ENCODE measurements at places on chromosomes 4 and X. TPM values are rescaled to one million over a fixed set of nuclear protein-coding genes. Genes with fewer than 3 reads are reported as not detected.

- no peak overlapping the region for H3K4me3 ChIP-seq
- no peak for DNase-seq
Measured at GRCh38 chr4:178881937-178882336, 1439.7 kb upstream of the AGA start.

DNA sequence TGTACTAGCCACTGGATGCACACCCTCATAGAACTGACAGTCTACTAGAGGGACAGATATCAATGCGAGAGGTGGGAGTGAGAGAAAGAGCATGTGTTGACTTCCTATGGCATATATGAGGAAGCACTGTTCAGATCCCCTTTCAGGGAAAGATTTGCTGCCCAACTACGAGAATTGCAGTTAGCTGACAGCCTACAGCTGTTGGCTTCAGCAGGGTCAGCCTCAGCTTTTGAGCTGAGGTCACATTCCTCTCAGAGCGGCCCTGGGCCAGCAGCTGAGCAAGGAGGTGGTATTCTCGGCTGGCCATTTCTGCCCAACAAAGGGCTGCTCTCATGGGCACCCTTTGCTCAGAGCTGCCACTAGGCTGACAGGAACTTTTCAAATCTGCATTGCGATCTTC lies 580.2 kb downstream of the MID1IP1 start:
- no peak overlapping the region for H3K27ac ChIP-seq
- no peaks in the 10 kb centered on the region for H3K27me3 ChIP-seq
- DNase-seq, result no peak
- H3K4me1 ChIP-seq, result no peaks in the 10 kb centered on the region
- no peak overlapping the region for H3K4me3 ChIP-seq

The SPRY1 gene
- total RNA-seq, result 44.5 TPM

The INPP4B gene
- 2.8 TPM for total RNA-seq

GRCh38 chr4:14264437-14264836 lies 636.9 kb upstream of the BOD1L1 start:
- H3K36me3 ChIP-seq, result no peaks in the 10 kb centered on the region
- H3K4me3 ChIP-seq, result no peak overlapping the region
- no peak for DNase-seq
- H3K27ac ChIP-seq, result no peak overlapping the region

The MAGEC1 gene
- not detected for total RNA-seq

DNA sequence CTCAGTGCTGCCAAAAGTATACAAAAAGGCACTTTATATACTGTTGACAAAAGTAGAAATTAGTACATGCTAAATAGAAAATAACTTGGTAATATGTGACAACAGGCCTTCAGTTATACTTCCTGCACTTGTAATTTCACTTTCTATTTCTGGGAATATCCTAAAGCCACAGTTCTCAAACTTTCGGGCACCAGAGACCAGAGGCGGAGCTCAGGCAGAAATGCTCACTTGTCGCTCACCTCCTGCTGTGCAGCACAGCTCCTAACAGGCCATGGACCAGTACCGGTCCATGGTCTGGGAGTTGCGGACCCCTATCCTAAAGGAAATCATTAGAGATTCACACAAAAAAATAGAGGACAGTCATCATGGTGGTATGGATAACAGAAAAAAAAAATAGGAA lies 25.7 kb downstream of the ACSL4 start:
- peaks cover 6% of the 10 kb centered on the region for H3K4me1 ChIP-seq
- no peaks in the 10 kb centered on the region for H3K27me3 ChIP-seq
- H3K36me3 ChIP-seq, result peaks cover 2% of the 10 kb centered on the region
- H3K4me3 ChIP-seq, result no peak overlapping the region

DNA sequence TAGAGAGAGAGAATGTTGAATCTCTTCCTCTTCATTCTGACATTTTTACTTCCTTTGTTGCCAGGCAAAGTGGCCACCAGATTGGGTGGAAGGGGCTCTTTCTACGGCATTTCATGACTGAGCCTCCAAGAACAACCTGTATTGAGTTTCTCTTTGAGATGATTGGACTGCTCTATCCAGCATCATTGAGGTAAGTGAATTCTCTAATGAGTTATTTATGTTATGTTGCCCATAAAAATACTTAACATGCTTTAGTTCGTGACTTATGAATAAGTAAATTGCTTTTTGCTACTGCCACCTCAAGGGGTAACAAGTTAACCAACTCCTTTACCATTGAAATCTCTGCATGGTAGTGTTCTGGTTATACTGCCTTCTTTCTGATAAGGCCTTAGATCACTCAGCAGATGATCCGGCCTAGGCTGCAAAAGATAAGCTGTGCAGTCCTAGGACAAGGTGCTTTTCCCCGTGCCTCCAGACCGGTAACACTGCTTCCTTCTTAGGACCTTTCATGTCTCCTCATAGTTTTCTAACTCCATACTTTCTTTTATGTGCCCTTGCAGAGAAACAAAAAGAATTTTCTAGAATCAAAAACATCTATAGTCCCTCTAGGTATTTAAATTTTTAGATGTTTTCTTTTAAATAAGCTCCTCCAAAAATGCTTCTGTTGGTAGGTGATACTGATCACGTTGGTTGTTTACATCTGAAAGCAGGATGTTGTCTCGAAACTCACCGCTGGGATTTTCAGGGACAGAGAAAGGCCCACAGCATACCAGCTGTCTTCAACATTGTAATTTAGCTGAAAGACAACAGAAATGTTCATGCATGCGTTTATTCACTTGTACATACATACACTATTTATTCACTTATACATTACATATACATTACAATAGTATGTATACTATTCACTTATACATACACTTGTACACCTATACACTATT lies 157.1 kb upstream of the RBPJ start:
- no peaks in the 10 kb centered on the region for H3K36me3 ChIP-seq
- H3K27ac ChIP-seq, result no peak overlapping the region
- H3K4me3 ChIP-seq, result no peak overlapping the region
- no peaks in the 10 kb centered on the region for H3K27me3 ChIP-seq

The NLRP2B gene
- not detected for total RNA-seq

All from astrocyte (in vitro differentiated cells and primary cell).